GM20000 (cell line): ENCODE measurements at places on chromosomes 5 and 9.

GRCh38 chr9:135103931-135104639 lies 16.6 kb downstream of the OLFM1 start:
- no peak for DNase-seq

- no peak for DNase-seq
These were observed 20.8 kb downstream of the STKLD1 start for GRCh38 chr9:133396952-133397351.

DNA sequence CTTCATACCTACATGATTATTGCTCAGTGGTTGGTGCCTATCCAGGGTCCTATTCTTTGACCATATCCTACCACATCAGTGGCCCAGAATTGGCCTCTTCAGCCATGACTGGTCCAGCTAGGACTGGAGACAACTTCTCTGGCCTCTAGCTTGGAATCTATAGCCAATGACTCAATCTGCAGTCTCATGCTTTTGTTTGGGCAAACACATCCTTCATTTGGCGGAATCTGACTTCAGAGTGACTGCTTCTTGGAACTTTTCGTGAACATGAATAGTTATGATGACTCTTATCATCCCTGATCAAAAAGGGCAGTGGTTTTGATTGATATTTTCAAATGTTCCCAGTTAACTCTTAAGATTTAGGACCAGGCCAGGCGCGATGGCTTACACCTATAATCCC lies 134.1 kb downstream of the PAPPA start:
- no peak for DNase-seq

DNA sequence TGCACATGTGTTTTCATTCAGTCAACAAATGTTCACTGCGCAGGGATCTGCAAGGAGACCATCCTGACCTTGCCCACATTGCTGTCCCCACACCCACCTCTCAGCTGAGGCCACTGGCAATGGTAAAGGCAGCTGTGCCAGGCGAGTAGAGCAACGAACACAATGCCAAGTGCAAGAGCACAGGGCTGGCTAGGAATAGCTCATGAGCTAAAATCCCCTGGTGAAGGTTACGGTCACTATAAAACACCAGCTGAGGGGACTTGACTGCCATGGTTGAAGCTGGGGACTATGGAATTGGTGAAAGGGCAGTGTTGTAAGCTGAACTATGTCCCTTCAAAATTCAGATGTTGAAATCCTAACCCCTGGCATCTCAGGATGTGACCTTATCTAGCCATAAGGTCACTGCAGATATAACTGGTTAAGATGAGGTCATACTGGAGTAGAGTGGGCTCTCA lies 96.1 kb downstream of the OTULIN start:
- DNase-seq: no peak

GRCh38 chr9:11038366-11038765 lies 425.6 kb upstream of the PTPRD start:
- DNase-seq: no peak

DNA sequence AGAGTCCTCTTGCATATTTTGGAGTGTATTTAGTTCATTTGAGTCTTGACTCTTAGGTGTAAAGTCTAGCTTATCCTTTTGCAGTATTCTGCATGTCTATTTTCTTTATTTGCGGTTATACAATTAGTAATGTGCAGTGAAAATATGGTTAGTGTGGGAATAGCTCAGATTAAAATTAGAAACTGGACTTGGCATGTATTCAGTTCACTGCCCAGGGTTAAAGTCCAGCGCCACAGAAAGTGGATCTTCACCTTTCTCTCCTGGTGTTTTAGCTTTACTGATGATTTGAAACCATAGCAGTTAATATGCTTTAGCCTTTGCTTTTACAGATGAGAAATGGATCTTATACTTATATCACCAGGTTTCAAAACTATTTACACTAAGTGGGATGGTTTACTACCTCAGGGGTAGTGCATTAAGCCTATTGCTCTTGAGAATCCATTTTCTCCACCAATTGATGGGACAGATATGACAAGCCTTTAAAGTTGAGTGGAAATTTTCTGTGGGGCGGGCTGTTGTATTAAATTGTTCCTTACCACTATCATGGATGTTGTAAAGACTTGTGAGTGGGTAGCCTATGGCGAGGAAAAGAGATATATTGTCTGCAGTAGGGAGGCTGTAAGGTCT lies 48.9 kb downstream of the PBX3 start:
- no peak for DNase-seq

DNA sequence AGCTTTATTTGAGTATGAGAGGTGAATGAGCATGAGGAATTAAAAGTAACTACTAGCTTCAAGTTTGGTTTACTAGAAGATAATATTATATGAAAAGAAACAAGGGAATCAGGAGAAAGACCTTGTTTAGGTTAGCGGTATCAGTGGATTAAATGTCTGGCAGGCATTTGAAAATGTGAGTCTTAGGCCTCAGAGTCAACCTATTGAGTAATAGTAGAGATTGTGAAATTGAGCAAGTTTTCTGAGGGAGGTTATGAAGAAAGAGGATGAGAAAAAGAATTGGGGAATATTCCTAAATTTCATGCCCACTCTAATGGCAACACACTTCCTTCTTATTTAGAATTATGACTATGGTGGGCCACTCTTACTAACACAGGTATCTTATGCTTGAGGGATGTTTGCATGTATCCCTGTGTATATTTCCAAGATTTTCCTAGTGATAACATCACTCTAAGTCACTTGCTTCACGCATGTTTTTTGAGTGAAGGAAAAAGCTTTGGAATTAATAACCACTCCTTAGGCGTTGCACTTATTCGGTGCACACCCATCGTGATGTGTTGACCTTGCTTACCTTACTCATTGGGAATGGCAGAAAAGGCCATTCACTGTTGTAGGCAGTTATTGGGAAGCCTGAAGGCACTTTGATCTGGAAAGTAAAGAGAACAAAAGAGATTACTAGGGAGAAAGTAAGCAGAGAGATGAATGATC lies 8.2 kb upstream of the ELL2 start:
- no peak for DNase-seq

DNA sequence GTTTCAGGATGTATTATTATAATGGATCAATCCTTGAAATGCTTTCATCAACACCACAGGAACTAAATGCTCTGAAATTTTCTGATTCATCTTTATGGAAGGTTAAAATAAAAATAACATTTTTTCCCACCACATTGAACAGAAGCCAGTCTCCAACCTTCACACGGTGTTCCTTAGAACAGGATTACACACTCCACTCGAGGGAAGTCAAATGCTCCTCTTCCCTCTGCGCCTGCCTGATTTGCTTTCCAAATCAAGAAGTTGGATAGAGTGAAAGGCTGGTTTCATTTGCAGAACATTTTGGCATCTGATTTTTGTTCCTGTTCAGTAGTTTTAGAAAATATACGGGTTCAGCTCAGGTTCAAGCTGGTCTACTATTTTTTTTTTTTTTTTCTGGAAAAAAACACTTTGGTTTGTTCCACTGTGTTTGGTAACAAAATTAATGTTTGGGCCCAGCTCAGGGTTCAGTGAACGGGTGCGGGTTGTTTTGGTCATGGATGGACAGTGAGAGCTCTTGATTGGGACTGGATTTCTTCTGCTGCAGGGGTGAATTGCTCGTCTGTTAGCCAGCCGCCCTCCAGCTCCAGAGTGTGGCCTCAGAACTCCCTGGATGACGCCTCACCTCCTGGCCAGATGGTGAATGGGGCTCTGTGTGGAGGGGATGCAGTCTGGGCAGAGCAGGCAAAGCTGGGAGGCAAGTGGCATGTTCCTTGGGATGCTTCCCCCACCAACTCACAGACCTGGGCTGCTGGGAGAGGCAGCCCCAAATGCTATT lies 82.4 kb upstream of the STC2 start:
- DNase-seq: no peak

DNA sequence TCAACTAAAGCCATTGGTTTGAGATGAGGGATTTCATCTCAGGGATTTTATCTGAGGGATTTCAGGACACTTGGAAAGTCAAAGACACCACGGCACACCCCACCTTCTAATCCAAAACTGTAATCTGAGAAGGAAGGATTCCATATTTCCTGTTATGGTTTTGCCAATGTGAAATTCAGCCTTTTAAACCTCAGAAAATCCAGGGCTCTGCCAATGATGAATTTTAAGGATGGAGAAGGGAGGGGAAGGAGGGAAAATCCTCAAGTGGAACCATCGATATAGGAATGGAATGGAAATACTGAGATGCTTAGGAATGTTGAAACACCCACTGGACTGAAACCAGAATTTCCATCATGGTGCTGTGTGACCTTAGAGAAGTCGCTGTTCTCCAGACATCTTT lies 5.3 kb downstream of the C1QTNF3 start:
- DNase-seq: no peak

GRCh38 chr9:98372077-98372836 lies 116.8 kb upstream of the TBC1D2 start:
- DNase-seq: no peak

DNA sequence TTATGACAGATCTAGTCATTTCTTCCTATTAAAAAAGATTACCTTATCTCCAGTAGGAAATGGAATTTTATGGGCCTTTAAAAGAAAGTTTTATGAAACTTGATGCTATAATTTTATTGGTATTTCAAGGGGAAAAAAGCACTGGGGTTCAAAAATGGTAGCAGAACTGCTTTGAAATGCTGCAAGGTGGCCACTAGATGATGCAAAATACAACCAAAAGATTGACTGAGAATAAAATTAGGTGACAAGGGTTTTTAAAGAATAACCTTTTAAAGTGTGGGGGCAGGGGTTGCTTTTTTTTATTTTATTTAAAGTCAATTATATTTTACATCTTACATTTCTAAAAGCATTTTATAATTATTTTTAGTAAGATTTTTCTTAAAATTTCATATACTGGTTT lies 61.7 kb downstream of the KLF9 start:
- no peak for DNase-seq

DNA sequence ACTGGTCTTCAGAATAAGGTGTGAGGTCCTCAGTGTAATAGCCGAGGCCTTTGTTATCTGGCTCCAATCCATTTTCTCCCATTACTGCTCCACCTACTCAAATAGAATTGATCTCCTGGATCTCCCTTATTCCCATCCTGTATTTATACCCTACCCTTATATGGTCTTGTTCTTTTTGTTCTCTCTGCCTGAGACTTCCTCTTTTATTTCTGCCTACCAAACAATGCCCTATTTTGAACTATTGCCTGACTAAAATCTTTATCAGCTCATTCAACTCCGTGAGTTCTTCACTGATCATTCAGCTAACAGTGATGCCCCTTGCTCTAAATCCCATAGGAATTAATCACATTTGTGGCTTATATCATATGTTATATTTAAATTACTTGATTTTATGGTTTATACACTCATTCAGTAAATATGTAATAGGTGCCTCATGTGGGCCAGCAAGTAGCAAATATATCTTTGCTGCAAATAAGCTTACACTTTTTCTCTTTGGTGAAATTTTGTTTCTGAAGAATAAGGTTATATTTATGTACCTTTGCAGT lies 417.5 kb upstream of the MEF2C start:
- no peak for DNase-seq

DNA sequence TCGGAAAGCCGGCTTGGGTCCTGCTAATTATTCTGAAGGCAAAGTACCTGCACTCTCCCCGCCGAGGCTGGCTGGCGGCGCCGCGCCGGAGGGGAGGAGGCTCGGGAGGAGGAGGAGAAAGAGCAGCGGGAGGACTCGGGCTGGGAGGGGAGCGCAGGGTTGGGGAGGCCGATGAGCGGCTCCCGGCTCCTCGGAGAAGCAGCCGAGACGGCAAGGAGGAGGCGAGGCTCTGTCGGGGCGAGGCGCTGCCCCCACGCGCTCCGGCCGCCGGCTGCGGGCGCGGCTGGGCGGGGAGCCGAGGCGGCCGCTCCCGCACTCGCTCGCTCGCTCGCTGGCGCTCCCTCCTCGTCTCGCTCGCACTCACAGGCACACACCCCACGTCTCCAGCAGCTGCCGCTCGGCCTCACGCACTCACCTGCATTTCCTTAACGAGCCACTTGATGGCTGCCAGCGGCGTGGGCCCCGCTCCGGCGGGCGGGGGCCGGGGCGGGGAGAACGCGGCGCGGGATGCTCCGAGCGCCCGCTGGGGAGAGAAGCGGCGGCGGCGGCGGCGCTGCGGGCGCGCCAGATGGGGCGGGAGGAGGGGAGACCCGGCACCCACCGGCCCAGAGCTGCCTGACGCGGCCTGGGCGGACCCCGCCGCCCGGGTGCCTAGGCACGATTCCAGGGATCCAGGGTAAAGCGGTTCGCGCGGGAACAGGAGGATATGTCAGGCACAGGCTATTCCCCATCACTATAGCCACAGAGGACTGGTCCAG lies at the start of gene PTPRD:
PTPRD (minus strand) TSS at position 362 of the 758 bp plus-strand sequence.
- peak; percentile 71 for DNase-seq

- peak; percentile 29 for DNase-seq
These were observed 50.1 kb downstream of the TMEM167A start for GRCh38 chr5:83026930-83027687.

DNA sequence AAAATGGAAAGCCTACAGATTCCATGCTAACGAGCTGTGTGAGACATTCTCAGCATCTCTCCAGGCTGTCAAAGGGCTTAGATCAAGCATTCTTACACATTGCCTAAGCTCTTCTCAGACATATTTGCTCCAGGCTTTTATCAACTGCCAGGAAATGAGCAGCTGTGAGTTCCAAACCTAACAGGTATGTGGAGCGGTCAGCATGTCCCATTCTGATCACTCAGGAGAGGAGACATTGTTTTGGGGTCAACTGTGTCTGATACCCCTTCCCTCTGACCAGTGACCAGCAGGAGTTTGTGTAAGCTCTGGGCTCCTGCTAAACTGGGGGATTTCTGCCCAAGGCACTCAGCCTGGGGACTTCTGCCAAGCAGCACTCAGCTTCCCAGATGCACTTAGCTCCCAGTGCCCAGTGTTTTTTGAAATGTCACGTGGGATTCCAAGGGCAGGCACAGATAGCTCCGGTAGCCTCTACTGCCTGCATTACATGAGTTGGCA lies 229.1 kb downstream of the SEC61B start:
- DNase-seq: no peak

DNA sequence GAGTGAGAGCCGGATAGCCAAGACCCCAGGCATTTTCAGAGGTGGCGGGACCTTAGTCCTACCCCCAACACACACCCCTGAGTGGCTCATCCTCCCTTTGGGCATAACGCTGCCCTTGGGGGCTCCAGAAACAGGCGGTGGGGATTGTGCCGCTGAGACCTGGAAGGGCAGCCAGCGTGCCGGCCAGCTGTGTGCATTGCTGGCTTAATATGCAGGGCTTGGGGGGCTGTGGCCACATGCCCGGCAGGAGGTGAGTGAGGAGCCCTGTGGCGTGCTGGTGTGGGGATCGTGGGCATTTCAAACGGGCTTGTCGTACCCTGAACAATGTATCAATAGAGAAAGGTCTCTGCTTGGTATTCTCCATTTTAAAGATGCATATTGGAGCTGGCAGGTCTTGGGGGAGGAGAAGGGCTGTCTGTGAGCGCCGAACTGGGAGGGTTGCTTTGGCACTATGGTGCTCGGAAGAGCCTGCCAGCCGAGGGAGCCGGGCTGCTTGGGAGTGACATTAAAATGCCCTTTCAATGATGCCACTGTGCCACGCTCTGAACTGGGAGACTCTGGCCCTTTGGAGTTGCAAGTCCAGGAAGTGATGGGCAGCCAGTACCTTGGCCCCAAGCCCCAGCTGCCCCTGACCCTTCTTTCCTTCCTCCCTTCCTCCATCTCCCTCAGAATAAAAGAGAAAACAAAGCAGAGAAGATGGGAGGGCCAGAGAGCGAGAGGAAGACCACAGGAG lies 11.2 kb upstream of the OLFM1 start:
- DNase-seq: no peak
